Uterus (tissue), 4 donors: ENCODE measurements at places on chromosomes 5 and 9.
A peak's percentile ranks its signal among the peaks of the same experiment; 100 is the strongest.

DNA sequence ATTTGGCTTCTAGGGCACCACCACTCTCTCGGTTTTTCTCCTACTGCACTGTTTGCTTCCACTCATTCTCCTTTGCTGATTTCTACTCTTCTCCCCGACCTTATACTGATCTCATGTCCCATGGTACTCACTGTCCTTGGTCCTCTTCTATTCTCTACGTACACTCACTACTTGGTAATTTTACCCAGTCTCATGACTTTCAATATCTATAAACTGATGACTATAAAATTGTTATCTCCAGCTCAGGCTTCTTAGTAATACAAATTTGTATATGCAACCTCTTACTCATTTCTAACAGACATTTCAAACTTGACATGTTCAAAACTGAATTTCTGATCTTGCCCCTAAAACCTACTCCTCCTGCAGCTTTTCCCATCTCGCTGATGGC lies 4.1 kb downstream of the RAPGEF6 start:
- H3K4me1 ChIP-seq = peaks cover 7% of the 10 kb centered on the region
- DNase-seq = no peak
- no peaks in the 10 kb centered on the region for H3K36me3 ChIP-seq
- H3K27ac ChIP-seq = no peak overlapping the region
- no peaks in the 10 kb centered on the region for H3K27me3 ChIP-seq

DNA sequence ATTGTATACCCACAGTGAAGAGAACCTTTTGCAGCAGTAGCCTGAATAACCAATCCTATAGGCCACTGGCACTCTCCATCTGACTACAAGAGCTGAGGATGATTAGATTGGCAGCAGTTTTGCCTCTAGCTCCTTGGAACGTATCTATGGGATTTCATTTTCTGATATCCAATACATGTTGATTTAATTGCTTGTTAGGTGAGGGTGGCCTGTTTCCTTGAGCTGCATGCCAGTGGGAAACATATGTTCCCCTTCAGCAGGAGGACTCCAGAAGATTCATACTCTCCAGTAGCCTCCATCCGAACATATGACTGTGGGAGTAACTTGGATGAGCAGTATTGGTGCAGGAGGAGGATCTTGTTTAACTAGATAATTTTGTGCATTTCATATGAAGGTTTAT lies 51.5 kb downstream of the GCNT1 start:
- H3K27ac ChIP-seq = no peak overlapping the region
- no peak for DNase-seq
- H3K36me3 ChIP-seq = no peaks in the 10 kb centered on the region
- no peaks in the 10 kb centered on the region for H3K27me3 ChIP-seq

GRCh38 chr9:121298689-121299466 lies 30.9 kb downstream of the GSN start:
- no peaks in the 10 kb centered on the region for H3K27me3 ChIP-seq
- peak overlapping the region; percentile 46 for H3K4me3 ChIP-seq
- H3K27ac ChIP-seq = peak overlapping the region; percentile 100
- peaks cover 22% of the 10 kb centered on the region for H3K4me1 ChIP-seq
- peak; percentile 62 for DNase-seq

GRCh38 chr9:95989297-95989696 lies 113.8 kb downstream of the ERCC6L2 start:
- no peaks in the 10 kb centered on the region for H3K4me1 ChIP-seq
- H3K27me3 ChIP-seq = no peaks in the 10 kb centered on the region
- no peak overlapping the region for H3K4me3 ChIP-seq
- no peak overlapping the region for H3K27ac ChIP-seq
- H3K36me3 ChIP-seq = no peaks in the 10 kb centered on the region

DNA sequence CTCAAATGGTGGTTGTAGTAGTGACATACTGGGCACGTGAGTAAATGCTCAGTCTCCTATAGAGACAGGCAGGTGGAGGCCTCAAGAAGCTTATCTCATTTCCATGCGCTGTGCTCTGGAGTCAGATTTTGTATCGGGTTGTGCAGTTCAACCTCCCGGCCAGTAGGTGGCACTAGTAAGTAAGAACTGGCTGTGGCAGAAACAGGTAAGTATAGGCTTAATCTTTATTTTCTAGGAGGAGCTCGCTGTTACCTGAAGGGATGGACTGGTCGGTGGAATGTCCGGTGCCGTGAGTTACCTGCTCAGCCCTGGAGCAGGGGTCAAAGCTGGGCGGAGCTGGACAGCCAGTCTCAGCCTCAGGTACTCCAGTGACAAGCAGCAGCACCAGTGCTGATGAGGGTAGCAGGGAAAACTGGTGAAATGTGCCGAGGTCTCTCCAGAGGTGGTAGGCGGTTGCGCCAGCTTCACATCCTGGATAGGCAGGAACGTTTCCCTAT lies 880.1 kb upstream of the SEMA6A start:
- no peak overlapping the region for H3K4me3 ChIP-seq
- H3K36me3 ChIP-seq = no peaks in the 10 kb centered on the region
- H3K27ac ChIP-seq = no peak overlapping the region
- H3K27me3 ChIP-seq = no peaks in the 10 kb centered on the region

GRCh38 chr5:122114501-122114900 lies 14.8 kb upstream of the ZNF474 start:
- H3K4me3 ChIP-seq = no peak overlapping the region
- H3K36me3 ChIP-seq = no peaks in the 10 kb centered on the region
- no peaks in the 10 kb centered on the region for H3K4me1 ChIP-seq
- no peak for DNase-seq

DNA sequence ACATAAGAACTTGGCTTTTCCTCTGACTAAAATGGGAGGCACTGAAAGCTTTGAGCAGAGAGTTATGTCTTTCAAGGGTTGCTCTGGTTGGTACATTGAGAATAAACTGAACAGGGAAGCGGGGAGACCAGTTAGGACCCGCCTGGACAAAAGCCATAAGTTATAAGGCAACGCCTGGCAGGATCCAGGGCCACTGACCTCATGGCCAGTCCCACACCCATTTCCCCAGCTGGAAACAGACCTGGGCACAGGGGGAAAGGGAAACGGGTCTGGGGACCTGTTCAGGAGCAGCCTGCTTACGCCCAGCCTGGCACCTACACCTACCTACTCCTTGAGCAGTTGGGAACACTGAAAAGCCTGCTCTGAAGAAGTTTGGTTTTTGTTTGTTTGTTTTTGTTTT lies 1.3 kb downstream of the SPINK4 start:
- no peaks in the 10 kb centered on the region for H3K27me3 ChIP-seq
- H3K27ac ChIP-seq = no peak overlapping the region
- DNase-seq = no peak

GRCh38 chr9:134050726-134051125 lies 17.1 kb downstream of the BRD3 start:
- no peaks in the 10 kb centered on the region for H3K4me1 ChIP-seq
- DNase-seq = no peak
- no peaks in the 10 kb centered on the region for H3K36me3 ChIP-seq
- H3K4me3 ChIP-seq = no peak overlapping the region
- no peak overlapping the region for H3K27ac ChIP-seq
- H3K27me3 ChIP-seq = no peaks in the 10 kb centered on the region

- no peaks in the 10 kb centered on the region for H3K4me1 ChIP-seq
- H3K36me3 ChIP-seq = no peaks in the 10 kb centered on the region
- no peak for DNase-seq
- no peak overlapping the region for H3K4me3 ChIP-seq
Observed at GRCh38 chr9:93702261-93702660, 125.9 kb downstream of the PHF2 start.

- no peaks in the 10 kb centered on the region for H3K36me3 ChIP-seq
- H3K4me1 ChIP-seq = no peaks in the 10 kb centered on the region
- H3K4me3 ChIP-seq = no peak overlapping the region
- DNase-seq = no peak
- no peak overlapping the region for H3K27ac ChIP-seq
Observed at GRCh38 chr5:58024151-58024550, 435.7 kb downstream of the PLK2 start.

GRCh38 chr5:108196276-108196675 lies 185.6 kb downstream of the FBXL17 start:
- DNase-seq = no peak
- H3K4me3 ChIP-seq = no peak overlapping the region
- H3K36me3 ChIP-seq = no peaks in the 10 kb centered on the region
- no peak overlapping the region for H3K27ac ChIP-seq

GRCh38 chr9:133821601-133822429 lies 83.7 kb upstream of the SARDH start:
- H3K4me1 ChIP-seq = no peaks in the 10 kb centered on the region
- no peaks in the 10 kb centered on the region for H3K36me3 ChIP-seq
- DNase-seq = no peak
- peak overlapping the region; percentile 56 for H3K27ac ChIP-seq
- H3K27me3 ChIP-seq = no peaks in the 10 kb centered on the region

DNA sequence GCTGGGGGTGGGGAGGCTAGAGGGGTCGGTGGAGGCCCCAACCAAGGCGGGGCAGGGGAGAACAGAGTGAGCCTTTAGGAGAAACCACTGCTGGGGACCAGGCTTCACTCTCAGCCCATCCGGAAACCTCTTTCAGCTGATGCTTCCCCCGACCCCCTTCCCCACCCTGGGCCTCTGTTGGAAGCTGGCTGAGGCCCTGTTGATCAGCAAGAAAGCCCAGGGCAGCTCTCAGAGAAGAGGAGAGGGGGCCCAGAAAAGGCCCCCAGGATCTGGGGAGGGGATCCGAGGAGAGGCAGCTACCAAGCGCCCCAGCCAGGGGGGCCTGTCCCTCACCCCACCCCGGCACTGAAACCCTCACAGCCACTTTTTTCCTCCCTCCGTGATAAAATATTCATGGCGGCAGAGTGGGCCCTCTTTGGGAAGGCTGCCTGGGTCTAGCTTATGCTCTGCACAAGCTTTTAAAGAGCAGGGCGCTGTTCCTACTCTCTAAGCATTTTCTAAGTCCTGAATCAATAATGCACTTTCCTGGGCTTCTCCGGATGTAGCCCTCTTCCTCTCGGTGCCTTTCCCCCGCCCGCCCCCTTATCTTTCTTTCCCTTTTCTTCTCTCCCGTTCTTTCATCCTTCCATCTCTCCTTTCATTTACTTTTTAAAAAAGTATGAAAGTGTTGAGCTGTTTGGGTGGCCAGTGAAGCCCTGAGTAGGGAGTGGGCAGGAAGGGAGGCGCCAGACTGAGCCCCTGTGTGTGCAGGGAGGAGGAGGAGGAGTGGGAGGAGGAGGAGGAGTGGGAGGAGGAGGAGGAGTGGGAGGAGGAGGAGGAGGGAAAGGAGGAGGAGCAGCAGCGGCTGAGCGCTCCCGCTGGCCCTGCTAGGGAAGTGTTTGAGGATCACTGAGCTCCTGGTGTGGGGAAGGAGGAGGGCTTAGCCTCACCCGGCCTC lies 23.5 kb downstream of the NTNG2 start:
- H3K27me3 ChIP-seq = no peaks in the 10 kb centered on the region
- H3K4me3 ChIP-seq = no peak overlapping the region
- no peaks in the 10 kb centered on the region for H3K36me3 ChIP-seq
- no peak for DNase-seq
- H3K27ac ChIP-seq = peak overlapping the region; percentile 29

DNA sequence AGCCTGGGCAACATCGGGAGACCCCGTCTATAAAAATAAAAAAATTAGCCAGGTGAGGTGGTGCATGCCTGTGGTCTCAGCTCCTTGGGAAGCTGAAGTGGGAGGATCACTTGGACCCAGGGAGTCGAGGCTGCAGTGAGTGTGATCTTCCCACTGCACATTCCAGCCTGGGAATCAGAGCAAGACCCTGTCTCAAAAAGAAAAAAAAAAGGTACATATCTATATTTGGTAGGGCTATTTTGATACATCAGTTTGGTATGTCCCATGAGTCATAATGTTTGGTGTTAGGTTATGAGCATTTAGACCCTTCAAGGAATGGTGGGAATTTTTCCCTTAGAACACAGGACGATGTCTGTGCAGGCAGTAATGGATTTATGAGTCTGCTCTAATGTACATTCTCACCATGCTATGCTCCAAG lies 55.3 kb upstream of the POU4F3 start:
- H3K36me3 ChIP-seq = no peaks in the 10 kb centered on the region
- H3K4me3 ChIP-seq = no peak overlapping the region
- DNase-seq = no peak
- no peaks in the 10 kb centered on the region for H3K4me1 ChIP-seq
- H3K27me3 ChIP-seq = no peaks in the 10 kb centered on the region

DNA sequence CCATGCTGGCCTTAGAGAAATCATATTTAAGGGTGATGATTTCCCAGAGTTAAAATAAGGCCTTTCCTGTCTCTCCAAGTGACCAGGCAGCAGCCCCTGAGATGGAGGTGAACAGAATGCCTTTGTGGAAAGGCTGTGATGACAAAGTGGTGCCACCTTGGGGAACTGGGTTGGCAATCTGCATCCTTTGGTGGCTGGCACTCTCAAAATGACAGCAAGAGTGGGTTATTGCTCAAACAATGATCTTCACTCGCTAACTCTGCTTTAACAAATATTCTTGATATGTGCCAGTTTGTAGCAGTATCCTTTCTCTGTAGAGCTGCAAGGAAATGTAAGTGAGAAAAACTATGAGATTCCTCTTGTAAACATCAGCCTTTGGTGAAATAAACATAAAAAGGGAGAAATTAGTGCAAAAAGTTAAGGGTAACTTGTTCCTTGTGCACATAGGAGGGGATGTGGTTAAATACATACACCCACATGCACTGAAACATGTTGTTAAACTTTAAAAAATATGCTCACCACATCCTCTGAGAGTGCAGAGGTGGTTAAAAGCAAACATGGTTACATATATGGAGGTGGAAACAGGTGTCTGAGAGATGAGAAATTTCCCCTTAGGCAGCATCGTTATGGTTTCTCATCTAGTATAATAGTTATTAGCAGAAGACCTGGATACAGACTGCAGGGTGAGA lies 373.4 kb upstream of the CTNND2 start:
- H3K27me3 ChIP-seq = no peaks in the 10 kb centered on the region
- H3K4me1 ChIP-seq = no peaks in the 10 kb centered on the region
- H3K36me3 ChIP-seq = no peaks in the 10 kb centered on the region
- no peak for DNase-seq

DNA sequence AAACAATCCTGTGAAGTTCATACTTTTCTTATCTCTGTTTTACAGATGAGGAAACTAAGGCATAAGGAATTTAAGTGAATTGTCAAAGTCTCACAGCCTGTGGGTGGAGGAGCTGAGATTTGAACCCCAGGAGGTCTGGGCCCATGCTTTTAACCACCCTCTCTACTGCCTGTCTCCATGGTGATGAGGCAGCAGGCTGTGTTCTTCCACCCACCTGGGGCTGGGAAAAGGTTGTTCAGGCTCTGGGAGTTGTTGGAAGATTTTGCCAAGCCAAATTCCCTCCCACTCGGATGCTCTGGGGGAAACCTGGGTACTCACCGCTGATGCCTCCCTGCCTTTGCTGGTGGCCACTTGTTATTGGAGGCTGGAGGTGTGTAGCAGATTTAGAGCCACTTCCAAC lies 18.3 kb upstream of the SYNPO start:
- H3K27me3 ChIP-seq = no peaks in the 10 kb centered on the region
- H3K4me1 ChIP-seq = peaks cover 11% of the 10 kb centered on the region
- H3K36me3 ChIP-seq = no peaks in the 10 kb centered on the region
